ENCODE measurements at places on chromosomes 1 and 21.

DNA sequence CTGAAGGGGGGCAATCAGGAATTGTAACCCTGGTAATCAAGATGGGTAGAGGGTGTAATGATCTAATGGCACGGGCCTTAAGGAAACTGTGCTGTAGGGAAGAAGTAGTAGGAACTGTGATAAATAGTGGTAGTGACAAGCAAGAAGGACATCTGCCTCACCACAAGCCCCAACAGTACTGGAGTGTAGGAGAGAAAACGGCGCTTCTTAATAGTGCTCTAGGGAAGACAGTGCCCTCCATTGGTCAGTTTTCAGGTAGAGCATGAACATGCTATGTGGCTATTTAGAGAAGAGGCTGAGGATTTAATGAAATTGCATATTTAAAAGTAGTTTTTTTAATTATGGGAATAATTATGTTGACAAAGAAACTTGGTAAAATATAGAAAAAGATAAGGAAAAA, 32.2 kb downstream of the SLC30A7 start:
- no peak for DNase-seq

DNA sequence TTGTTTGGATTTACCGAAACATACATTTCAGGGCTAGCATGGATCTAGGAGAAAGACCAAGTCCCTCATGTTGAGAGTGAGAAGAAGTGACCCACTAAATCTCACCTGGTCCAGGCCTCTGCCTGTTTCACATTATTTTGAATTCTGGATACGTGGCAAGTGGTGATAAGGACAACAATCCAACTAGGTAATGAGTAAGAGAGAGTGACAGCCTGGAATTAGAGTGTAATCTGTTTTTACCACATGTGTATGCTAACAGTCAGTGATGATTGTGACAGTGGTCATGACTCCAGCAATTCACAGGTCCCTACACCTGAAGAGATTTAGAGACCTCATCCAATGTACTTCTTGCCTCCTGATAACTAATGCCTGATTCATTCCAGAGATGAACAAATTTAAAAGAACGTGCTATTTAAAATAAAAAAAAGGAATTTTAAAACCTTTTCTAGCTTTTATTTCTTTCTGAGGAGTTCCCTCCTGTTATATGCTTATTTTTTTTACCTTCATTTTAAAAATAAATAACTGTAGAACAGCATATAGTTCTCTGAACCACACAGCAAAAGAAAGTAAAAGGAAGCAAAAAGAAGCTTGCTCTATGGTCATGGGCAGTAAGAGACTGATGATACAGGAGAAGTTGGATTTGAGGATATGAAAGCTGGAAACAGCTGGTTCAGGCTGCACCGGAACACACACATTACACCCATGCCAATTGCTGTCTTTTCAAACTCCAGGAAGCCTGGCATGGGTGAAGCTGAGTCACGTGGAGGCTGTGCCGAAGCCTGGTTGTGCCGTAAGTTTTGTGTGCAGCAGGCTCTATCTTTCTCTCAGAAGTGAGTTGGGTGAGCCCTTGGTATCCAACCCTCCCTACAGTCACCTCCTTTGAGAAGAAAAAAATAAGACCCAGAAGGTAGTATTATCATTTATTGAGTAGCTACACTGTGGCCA, 14.7 kb downstream of the C1orf116 start:
- no peak for DNase-seq

DNA sequence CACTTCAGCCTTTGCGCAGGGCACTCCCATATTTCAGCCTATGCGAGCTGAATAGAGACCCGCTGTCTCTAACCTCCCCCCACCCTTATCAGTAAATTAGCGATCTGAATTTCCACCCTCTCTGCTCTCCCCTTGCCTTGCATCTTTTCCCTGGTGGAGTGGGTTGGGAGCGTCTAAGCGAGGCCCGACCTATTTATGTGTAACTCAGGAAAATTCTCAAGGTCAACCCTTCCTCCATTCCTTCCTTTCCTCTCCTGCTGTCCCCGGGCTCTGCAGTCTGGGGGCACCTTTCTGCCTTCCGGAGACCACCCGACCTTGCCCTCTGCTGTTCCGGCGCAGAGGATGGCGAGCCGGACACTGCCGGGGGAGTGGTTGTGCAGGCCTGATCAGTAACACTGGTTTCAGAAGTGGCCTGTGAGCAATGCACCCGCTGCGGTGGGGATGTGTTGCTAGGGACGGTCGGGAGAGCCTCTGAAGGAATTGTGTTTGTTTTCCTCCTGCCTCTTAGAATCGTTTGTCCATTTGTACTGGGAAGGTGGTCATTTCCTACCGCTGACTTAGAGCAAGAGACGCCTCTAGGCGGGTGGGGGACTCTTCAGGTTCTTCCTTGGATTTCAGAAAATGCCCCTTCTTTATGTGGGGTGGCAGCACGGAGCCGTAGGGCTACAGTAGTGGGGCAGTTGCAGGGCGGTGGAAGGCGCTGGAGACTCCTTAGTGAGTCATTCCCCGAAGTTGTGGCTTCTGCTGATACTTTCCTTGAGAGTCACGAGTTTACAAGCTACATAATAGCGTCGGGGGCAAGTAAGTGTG, 513 bp downstream of the MGST3 start:
- no peak for DNase-seq

- no peak for DNase-seq
Measured at GRCh38 chr1:204367956-204368355, 8.2 kb upstream of the PLEKHA6 start.

- peak; percentile 75 for DNase-seq
Measured at GRCh38 chr1:29520571-29521437, 284.5 kb downstream of the PTPRU start.

DNA sequence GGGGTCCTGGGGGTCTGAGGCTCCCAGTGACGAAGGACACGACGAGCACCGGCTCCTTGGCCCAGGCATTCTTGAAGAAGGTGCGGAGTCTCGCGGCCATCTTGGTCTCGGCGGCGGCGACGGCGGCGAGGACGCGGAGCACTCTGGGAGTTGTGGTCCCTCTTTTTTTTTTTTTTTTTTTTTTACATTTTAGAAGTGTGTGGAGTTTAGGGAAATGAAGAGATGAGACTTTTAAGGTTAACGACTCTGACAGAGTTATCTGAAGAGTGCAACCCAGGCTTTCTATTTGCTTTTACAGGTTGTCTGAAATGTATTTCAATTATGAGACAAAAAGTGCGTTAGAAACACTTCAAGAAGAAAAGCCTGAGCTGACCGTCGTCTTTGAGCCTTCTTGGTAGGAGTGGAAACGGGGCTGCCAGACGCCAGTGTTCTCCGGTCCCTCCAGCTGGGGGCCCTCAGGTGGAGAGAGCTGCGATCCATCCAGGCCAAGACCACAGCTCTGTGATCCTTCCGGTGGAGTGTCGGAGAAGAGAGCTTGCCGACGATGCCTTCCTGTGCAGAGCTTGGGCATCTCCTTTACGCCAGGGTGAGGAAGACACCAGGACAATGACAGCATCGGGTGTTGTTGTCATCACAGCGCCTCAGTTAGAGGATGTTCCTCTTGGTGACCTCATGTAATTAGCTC, 9.7 kb downstream of the OR2B11 start:
- peak; percentile 83 for DNase-seq

GRCh38 chr21:16590186-16590585, 860.4 kb downstream of the USP25 start:
- DNase-seq = no peak

GRCh38 chr1:209367061-209367772, 216.3 kb upstream of the CAMK1G start:
- DNase-seq = no peak

DNA sequence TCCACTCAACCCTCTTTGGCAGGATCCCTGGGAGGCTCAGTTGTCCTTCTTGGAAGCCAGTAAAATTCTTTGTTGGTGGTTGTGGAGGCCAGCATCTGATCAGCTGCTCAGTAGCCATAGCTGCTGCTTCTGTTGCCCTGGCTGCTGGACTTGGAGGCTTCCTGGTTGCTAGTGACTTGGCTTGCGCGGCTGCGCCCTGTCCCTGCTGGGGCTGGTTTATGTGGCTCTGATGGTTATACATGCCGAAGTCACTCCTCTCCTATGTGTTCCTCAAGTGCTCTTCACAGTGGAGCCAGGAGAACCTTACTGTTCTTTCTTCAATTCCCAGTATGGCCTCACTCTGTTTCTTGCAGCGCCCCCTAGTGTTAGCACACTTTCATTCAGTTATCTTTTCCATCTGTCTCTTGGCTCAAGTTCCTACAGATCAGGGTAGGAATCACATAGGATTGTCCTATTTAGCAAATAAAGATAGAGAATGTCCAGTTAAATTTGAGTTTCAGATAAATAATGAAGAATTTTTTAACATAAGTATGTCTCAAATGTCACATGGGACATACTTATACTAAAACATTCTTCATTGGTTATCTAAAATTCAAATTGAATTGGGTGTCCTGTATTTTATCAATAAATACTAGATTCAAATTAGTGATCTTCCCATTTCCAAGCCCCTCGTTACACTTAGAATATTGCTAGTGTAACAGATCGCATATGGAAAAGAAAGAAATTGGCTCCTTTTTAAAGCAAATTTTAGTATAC, 176.5 kb downstream of the TGFB2 start:
- no peak for DNase-seq

GRCh38 chr1:234874291-234875288, 254.0 kb downstream of the TOMM20 start:
- no peak for DNase-seq

GRCh38 chr1:242522996-242523718, 1.3 kb downstream of the PLD5 start:
- DNase-seq = no peak

DNA sequence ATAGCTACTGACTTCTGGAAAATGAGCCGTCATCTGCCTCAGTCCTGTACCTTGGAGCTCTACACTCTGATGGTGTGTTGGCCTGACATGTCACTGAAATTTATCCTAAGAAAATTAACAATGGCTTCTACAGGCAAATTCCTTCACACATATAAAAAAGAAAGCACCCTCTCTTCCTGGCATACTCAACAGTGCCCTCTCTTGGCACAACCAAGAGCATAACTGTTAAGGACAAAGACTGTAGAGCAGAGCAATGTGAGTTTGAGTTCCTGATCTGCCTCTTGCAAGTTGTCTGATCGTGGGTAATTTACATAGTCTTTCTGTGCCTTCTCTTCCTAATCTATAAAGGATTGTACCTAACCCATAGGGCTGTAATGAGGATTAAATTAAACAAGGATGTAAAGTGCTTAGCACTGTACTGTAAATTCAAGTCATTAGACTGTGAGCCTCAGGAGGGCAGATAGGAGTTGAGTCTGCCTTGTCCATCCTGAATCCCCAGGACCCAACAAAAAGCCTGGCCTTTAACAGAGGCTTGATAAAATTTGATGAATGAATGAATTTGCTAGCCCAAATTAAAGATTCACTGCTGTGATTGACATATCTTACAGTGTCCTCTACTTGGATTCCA, 83.5 kb downstream of the SYF2 start:
- DNase-seq = no peak

GRCh38 chr1:11138952-11139351, 39.3 kb upstream of the EXOSC10 start:
- no peak for DNase-seq

DNA sequence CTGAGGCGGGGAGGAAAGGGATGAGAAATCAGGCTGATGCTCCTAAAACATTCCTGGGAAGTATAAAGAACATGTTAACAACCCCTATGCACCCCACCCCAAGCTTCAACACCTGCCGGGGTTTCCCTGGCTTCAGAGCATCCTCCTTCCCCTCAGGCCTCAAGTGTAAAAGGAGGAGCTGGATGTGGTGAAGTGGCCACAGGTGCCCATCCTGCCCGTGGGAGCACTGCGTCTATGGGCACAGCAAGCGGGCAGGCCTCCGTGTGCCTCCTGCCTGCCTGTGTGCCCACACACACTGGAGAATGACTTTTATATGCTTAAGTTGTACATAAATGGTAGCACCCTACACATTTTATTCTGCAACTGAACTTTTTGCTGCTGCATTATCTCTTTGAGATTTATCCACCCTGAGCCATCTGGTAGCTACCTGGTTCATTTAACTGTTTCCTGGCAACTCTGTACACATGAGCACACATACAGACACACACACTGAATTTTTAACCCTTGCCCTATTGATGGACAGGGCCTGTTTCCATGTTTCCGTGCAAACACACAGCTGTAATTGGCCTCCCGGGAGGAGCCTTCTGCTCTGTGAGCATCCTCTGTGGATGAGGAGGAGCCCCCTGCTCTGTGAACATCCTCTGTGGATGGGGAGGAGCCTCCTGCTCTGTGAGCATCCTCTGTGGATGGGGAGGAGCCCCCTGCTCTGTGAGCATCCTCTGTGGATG, 13.4 kb upstream of the FTCD start:
- peak; percentile 34 for DNase-seq

DNA sequence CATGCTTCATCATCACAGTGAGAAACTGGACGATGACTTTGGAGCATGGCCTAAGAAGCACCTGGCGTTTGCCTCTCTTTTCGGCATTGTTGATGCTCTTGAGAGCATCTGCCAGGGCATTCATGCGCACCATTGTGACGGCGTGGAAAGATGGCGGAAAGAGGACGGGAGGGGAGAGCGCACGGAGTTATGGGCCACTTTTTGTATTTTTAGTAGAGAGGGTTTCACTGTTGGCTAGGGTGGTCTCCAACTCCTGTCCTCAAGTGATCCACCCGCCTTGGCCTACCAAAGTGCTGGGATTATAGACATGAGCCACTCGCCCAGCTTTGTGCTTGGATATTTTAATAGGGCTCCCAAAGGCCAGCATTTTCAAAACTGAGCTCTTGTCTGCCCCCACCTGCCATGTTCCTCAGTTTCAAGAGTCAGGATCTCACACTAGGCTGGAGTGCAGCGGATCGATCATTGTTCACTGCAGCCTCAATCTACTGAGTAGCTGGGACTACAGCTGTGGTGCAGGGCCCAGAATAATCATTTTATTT, 5.3 kb downstream of the RPS8 start:
- DNase-seq = no peak

DNA sequence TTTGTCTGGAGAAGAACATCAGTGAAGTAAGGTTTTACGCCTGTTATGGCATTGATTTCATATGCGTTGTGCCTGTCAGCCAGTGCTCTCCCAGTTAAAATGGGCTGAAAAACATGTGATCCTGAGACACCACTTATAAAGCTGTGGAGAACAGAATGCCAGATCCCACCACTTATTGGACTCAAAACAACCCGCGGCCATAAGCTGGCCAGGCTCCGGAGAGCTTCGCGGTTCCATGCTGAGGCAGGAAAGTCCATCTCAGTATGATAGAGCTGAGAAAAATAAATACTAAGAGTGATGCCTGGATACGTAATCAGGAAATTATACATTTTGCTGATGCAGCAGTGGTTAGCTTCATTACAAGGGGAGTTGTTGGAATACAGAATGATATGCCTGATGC, 5.1 kb downstream of the APOBEC4 start:
- no peak for DNase-seq

DNA sequence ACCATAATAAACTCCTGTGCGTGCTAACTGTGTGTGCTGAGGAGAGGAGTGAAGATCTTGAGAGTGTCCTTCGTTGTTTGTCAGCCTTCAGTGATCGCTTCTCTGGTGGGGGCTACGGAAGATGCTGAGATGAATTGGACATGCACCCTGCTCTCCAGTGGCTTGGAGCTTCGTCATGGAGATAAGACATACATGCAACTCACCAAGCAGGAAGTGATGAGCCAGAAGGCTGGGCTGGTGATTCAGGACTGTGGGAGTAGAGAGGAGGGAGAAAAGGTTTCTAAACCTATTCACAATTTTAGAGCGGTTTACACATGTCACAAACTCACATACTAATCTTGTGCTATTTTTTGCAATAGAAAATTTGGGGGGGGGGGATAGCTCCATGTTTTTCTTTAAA, 128.9 kb upstream of the ADAR start:
- no peak for DNase-seq

- no peak for DNase-seq
Measured at GRCh38 chr1:57874418-57874877, 450.6 kb upstream of the DAB1 start.

Data from osteocyte (in vitro differentiated cells).